ENCODE measurements at places on chromosomes 7 and 10.

- DNase-seq = no peak
Observed at GRCh38 chr7:43686991-43687390, 42.3 kb downstream of the COA1 start.

GRCh38 chr7:55083206-55083605 lies 64.4 kb downstream of the EGFR start:
- DNase-seq = no peak

- DNase-seq = no peak
Observed at GRCh38 chr7:87474533-87475358, 734 bp downstream of the ABCB4 start.

DNA sequence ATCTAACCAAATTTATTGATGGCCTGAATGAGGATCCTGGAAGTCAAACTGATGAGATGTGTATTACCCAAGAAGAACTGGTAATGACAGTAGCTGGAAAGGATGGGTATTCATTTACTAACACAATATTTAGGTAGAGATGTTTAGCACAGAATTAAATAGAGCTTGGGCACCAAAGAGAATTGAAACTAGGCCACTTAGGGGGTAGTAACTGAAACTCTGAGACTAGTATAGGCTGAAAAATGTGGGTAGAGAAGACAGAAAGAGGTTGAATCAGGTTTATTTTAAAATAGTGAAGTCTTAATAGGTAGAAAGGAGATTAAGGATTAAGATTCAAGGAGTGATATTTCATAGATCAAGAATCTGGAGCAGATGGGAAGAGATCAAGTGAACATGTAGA lies 155.8 kb downstream of the MLLT10 start:
- no peak for DNase-seq

GRCh38 chr10:102628451-102628911 lies 15.8 kb upstream of the TRIM8 start:
- DNase-seq = no peak

- DNase-seq = no peak
Observed at GRCh38 chr7:138919911-138920310, 61.3 kb downstream of the KIAA1549 start.

DNA sequence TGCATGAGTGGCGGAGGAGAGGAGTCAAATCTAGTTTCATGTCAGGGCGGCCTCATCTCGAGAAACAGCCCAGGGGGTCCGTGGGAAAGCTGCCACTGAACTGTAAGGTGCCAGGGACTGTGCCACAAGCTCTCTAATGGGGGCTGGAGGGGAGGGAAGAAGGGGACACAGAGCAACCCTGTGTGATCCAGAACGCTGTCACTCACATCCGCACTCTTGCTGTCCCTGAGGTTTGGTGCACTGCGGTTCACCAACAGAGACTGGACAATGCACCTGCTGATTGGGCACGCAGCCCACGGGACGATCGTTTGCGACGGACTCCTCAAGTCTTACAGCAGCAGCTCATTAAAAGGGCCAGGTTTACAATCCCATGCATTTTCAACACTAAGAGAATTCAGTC lies 47.7 kb downstream of the AMZ1 start:
- DNase-seq = no peak

- DNase-seq = no peak
Observed at GRCh38 chr7:121493553-121493952, 97.4 kb upstream of the FAM3C start.

GRCh38 chr10:52951824-52952223 lies 179.2 kb upstream of the MBL2 start:
- no peak for DNase-seq

DNA sequence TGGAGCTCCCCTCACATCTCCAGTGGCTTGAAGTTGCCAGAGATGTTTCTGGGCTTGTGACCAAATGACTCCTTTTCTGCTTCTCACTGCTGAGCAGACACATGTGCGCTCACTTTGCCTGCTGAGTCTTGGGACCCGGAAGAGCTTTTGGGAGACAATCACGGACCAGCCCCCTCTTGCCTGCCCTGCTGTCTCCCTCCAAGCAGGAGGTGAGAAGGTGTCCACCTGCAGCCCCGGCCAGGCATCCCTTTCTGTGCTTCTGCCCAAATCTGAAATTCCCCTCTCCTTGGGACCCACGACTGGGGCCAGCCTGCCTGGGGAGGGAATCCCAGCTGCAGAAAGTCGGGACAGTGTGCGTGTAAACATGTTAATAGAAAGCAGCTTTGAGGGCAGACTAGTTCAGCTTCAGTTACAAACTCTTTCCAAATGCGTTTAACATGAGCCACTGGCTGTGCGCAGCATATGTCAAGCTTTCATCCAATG lies 31.7 kb downstream of the HTRA1 start:
- DNase-seq = no peak

GRCh38 chr10:22714479-22715289 lies at the start of gene PIP4K2A:
TSS of gene PIP4K2A (minus strand) at chr10:22714578. CDS start at chr10:22714326, 252 bp downstream.
- DNase-seq = peak; percentile 70

DNA sequence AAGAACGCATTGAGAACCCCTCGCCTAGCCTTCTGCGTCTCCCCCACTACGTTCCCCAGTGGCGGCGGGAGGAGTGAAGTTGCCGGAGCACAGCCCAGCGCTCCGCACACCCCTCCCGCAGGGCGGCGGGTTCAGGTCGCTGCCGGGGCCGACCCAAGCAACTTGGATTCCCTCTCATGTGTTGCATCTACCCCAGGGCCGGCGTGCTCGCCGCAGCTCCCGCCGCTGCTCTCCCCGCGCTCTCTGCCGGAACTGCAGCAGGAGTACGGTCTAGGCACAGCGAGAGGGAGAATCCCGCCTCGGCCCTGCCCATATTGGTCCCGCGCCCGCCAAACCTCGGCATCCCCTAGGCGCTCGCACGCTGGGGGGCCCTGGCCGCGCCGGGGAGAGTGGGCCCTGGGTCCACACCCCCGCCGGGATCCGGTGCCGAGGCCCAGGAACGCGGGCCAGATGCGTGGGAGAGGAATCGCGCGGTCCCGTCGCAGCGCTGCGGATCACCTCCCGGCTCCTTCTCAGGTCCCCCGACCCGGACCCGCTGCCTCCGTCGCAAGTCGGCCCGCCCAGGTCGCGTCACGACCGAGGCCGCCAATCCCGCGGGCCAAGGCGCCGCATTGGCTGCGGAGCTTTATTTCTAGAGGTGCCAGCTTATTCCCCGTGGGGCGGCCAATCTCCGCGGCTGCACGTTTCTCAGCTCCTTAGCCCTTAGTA lies 648 bp upstream of the TMEM243 start:
- peak; percentile 79 for DNase-seq

- DNase-seq = peak; percentile 10
Observed at GRCh38 chr10:95655571-95656290, 780 bp downstream of the ALDH18A1 start.

- no peak for DNase-seq
Observed at GRCh38 chr10:49647985-49648795, 31.3 kb upstream of the C10orf53 start.

DNA sequence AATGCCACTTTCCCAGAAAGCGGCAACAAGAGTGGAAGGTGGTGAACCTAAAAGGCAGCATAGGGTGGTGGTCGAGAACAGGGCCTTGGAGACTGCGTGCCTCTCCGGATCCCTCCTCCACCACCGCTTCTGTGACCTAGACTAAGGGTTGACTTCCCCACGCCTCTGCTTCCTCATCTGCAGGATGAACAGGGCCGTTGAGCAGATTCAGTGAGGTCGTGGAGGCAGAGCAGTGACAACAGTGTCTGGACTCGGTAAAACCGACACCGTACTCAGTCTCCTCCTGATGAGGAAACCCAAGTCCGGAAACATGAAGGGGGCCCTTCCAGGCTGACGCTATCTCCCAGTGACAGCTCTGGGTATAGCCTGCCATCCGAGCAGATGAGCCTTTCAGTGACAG lies 162.6 kb downstream of the CELF2 start:
- DNase-seq = peak; percentile 68

Data from activated T-helper 2 cell treated with anti-CD3 and anti-CD28 coated beads, Interferon-gamma antibody, Interleukin-2, Interleukin-4, amounts not matched to agents 10 μg/mL and 5 μg/mL and 100 μg/mL, durations not matched to agents 14 hours and 24 hours and 36 hours (primary cell).